ELF-1 (cell line): ENCODE measurements at places on chromosomes 7 and 10.

DNA sequence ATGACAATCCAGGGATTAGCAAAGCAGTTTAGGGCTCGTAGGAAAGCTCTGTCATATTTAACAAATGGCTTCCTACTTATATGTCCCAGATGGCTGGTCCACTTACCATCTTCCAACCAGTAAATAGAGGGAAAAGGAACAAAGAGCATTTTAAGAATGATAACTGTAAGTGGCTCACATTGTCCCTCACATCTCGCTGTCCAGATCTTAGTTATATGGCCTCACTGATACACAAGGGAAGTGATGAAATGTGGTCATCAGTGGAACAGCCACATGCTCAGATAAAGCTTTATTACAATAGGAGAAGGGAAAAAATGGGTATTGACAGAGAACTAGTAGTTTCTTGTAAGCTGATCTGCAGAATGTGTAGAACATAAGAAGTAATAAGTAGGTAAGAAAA, 35.8 kb downstream of the IQUB start:
- DNase-seq = no peak

DNA sequence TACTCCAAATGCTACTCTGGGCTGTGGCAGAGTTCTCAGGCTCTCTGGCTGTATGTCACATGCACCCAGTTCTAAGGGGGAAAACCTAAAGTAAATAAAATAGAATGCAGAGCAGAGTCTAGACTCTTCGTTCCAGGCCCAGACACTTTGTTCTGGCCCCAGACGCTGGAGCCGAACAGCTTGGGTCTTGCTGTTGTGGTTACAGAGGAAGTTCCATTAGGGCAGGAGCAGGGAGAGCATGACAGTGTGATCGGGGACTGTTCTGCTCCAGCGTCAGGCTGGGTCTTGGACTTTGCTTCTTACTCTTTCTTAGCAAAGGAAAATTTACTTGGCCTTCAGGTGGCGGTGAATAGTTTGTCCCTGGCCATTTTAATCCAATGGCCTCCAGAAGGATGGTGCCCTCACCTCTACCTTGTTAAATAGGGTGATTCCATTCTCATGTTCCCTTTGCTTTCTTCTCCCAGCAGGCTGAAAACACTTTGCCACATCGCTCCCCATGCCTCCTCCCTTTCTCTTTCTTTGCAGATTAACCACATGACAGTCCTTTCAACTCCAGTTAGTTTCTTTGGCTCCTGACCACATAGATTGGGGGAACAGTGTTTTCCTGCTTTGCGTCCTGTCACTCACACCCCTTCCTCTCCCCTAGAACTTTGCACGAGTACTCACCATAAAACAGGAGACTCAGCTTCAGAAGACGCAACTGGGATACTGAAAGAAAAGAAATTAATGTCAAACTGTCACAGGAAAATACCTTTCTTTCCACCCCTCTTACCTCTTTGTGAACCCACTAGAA, 730.8 kb downstream of the SUGCT start:
- no peak for DNase-seq

- DNase-seq = no peak
Measured at GRCh38 chr10:114856544-114857287, 35.1 kb downstream of the FHIP2A start.

DNA sequence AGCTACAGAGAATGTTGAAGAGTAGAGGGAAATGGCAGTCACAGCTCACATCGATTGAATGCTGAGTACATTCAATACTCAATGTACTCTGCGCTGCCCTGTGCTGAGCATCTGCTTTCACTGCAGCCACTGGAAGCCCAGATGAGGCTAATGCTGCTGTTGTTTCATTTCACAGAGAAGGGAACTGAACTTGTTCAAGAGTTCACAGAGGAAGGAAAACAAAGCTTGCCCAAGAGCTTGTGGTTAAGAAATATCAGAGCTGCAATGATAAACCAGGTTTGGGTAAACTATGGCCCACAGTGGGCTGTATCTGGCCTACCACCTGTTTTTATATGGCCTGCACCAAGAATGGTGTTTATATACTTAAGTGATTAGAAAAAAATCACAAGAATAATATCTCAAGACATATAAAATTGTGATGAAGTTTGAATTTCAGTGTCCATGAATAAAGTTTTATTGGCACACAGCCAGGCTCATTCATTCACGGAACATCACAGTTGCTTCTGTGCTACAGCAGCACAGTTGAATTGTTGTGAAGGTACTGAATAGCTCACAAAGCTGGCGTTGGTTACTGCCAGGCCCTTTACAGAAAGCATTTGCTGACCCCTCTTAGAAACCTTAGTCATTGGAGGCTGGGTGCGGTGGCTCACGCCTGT, 64.1 kb downstream of the CFAP58 start:
- DNase-seq = no peak

DNA sequence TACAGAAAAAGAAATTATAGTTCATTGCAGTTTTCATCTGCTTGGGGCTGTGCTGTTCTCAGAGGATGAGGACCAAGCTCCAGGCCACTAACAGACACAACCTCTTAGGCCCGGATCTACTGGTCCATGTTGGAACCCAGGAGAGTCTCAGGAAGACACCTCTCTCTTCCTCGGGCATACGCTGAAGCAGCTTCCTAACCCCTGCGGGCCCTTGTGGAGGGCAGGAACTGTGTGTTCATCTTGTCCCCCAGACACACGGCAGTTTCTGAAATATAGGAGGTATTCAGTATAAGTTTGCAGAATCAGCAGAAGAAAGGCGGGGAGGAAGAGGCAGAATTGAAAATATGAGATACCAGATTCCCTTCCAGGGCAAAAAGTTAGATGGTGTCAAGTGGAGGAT, 78.4 kb downstream of the EEPD1 start:
- no peak for DNase-seq

GRCh38 chr10:11546581-11546980, 64.9 kb downstream of the USP6NL start:
- DNase-seq = no peak

DNA sequence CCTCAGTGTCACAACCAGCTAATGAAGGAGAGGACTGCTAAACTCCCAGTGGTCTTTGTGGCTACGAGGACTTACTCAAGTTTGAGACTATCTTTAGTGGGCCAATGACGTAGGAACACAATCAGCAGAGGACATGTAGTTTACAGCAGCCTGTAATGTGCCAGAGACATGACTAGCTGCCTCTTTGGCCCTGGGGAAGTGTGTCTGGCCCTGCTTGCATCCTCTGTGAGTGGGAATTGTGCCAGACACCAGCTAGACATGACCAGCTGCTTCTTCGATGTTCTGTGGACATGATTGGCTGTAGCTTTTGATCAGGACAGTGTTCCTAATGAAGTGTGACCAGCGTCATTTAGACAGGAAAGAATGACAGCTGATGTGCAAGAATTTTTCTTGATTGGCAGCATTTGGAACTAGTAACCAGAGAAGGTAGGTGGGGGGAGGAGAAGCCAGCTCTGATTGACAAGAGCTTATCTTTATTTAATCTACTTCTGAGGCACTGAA, 141.7 kb downstream of the AUTS2 start:
- peak; percentile 34 for DNase-seq

DNA sequence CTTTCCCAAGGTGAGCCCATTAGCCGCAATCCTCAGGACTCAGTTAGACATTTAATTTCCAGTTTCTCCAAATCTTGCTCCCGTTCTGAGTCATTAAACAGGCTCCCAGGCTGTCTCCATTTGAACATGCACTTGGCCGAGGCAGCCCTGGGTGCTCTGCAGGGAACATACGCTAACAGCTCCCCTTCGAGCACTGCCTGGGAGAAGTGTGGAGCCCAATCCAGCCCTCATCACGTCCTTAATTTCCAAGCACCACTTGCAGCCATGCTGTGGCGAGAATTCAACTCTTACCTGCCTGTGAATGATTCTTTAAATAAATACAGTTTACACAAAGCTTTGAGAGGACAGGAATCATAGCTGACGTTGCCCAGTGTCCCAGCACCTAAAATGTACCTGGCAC, 218.2 kb downstream of the CCSER2 start:
- DNase-seq = no peak

DNA sequence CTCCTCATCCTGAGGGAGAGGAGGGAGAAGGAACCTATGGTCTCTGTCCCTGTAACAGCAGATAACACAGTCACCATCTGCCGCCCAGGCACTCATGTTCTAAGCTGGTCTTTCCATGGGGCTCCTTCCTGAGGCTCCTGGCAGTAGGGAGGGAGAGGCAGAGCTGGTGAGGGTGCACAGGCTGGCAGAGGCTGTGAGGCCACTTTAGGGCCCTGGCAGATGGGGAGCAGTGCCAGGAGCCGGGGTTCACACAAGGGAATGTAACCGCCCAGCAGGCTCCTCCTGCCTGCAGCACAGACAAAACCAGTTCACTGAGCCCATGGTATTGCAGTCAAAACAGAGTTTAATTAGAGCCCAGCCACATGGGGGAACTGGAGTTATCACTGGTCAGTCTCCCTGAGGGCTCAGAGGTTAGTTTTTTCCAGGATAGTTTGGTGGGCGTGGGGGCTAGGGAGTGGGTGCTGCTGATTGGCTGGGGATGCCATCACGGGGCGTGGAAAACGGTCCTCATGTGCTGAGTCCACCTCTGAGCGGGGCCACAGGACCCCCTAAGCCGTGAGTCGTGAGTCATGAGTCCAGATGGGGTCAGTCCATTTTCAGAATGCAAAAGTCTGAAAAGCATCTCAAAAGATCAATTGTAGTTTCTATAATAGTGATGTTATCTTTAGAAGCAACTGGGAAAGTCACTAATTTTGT, 499.3 kb upstream of the FOXK1 start:
- no peak for DNase-seq

- peak; percentile 82 for DNase-seq
Measured at GRCh38 chr10:102645741-102646609, 1.7 kb downstream of the TRIM8 start.

DNA sequence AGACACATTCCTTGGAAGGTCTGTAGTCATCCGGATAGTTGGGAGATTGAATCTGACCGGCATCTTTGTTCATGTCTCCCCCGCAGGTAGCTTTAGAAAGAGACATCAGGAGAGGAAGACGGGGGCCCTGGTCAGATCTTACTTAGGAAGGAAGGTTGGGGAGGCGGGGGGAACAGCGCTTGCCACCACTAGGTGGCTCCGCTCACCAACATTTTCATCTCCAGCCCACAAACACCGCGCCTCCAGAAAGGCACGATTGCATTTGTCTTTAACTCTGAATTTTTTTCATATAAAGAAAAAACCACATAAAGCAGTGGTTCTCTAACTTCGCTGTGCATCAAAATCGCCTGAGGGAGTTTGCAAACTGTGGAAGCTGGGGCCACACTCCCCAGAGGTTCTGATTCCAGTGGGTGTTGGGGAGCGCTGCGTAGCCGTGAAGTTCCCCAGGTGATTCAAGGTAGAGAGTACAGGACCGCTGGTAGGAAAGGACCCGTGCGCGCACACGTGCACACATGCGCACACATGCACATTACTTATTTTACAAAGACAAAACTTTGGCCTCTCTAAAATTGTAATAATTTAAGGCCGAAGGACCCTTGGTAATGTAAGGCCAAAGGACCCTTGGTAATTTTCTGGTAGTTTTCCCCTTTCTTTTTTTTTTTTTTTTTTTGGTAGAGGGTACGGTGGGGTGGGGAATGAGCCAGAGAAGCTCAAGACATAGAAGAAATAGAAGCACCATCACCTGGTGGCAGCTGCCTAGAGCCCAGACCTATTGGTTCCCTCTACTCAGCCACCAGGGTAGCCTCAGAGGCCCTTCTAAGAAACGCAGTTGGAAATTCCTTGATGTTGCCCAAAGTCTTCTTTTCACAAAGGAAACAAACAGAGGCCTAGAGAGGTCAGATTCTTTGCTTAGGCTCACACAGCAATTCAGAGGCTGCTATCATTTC, 37.4 kb upstream of the OPALIN start:
- DNase-seq = peak; percentile 88
